ENCODE measurements at places on chromosomes 2 and 18.

DNA sequence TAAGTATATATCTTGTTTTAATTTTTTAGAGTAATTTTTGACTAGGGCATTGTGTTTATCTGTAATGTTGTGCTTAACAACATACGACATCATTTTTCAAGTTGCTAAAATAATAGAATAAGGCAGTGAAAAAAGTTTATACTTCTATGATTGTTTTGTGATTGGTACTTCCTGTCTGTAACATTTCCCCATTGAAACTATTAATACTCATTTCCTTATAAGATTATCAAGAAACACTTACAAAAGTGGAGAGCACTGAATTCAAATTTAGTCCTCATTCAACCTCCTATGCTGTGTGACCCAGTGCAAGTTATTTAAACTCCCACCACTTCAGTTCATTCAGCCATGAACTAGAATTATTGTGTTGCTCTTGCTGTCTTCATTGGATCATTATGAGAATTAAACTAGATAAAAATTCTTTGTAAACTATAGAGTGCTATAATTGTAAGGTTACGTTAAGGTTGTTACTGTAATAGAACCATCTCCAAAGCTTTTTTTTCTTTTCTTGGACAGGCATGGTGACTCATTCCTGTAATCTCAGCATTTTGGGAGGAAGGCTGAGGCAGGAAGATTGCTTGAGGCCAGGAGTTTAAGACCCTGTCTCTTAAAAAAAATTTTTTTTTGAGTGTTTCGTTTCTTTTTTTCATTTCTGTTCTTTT, 2.8 kb downstream of the ETAA1 start:
- DNase-seq = peak; percentile 52

- no peak for DNase-seq
Measured at GRCh38 chr2:203673933-203674332, 32.5 kb upstream of the CD28 start.

- no peak for DNase-seq
Measured at GRCh38 chr18:45553723-45554388, 61.4 kb upstream of the SLC14A2 start.

DNA sequence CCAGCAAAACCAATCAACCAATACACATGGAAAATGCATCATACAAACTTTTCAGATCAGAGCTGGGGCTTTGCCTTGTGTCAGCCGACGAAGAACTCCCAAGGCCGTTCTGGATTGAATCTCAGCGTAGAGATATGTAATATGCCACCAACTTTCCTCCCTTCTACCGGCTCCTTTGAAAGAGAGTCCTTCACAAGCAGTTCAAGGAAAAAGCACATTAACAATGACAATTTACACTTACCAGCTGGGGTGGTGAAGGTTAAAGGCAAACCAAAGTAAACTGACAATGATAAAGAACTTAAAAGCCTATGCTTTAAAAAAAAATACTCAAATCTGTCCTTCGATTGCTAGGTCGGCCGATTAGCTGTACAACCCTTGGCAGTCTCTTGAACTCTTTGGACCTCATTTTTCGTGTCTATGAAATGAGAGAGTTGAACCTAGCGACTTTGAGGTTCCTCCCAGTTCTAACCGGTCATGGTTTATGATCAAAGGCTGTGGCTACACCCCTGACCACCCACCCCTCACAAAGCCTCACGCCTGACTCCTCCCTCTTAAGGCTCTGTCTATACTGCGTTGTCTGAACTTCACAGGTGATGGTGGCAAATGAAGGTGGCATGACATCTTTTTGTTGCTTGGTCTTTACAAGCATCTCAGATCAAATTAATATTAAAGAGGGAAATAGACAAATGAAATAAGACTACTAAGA, 46.2 kb downstream of the BCL2 start:
- DNase-seq = no peak

GRCh38 chr18:13377496-13377895, 158.9 kb downstream of the LDLRAD4 start:
- no peak for DNase-seq

DNA sequence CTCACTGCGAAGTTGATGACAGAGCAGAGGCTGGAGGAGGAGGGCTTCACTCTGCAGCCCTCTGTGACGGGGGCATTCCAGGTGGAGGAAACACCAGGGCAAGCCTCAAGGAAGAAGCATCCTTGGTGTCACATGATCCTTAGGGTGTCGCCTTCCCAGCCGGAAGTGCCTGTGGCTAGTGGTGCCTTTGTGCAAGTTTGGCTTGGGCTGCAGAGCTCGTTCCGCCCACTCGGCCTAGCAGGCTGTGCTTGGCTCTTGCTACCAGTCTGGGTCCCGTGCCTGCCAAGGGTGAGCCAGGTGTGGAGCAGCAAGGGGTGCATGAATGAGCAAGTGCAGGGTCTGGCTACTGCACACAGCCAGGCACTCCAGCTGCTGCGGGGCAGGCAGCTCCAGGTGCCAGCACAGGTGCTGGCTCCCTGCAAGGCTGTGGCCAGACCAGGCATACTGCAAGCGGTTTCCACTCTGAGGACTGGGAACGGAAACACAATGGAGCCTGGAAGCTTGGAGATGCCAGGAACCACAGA, 325.3 kb upstream of the SMIM21 start:
- DNase-seq = no peak

DNA sequence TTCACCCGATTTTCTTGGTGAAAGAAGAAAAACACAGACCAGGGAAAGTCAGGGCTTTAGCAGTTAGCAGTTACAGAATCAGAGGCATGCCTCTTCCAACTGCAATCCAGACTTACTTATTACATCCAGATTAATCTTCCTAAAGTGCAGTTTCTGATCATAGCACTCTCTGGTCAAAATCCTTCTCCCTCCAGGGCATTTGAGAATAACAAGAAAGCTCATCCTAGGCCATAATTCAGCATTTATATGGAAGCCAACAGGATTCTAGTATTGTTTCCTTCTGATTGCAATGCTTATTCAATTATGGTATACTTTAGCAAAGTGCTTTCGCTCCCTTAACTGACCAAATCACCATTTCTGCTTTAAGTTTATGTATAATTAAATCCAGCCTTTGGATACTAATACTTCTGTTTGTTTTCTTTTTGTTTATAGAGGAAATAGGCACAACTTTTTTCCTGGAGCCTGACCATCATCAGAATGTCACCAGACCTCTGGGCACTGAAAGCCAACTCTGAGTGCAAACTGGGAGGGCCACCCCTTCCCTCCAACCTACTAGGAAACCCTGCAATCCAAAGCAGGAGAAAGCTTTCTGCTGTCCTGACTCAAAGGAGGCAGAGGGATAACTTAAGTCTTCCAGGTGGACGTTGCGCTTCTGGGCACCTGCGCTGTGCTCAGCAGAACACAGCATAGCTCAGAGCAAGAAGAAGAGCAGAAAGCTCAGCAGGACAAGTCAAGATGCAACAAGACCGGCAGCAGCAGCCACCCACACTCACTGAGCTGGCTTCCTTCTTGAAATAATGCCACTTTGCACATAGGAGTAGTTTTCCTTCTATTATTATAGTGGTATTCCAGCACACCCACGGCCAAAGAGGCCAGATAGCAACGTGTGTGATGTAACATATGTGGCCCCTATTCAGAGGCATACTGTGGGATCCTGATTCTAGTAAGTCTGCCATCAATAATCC, 99.3 kb downstream of the STK39 start:
- DNase-seq = no peak

- no peak for DNase-seq
Measured at GRCh38 chr2:25285265-25286024, 56.3 kb downstream of the DNMT3A start.

DNA sequence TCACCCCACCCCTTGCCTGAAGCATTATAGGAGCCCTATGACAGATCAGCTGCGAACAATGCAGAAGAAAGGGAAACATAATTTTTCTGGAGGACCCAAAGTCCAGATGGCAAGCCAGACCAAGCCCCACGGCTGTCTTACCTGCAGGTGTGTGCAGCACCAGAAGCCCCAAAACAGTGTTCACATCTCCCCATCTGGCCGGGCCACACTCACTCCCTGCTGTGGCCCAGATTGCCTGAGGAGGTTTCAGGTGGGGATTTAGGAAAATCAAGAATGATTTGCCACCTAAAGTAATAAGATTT, 11.7 kb upstream of the STK17B start:
- no peak for DNase-seq

- no peak for DNase-seq
Measured at GRCh38 chr2:57488061-57488460, 558.5 kb upstream of the VRK2 start.

Measured in RKO (cell line).